PC-9 (cell line): ENCODE measurements at places on chromosomes 6 and 20. TPM values are rescaled to one million over a fixed set of nuclear protein-coding genes. Genes with fewer than 3 reads are reported as not detected.
A peak's percentile ranks its signal among the peaks of the same experiment; 100 is the strongest.

The CDC5L gene
- 17.8 and 24.0 TPM in 2 replicates for total RNA-seq

The RBPJL gene
- total RNA-seq: not detected in 2 replicates

The NEURL2 gene
- 6.5 and 9.2 TPM in 2 replicates for total RNA-seq

The LYRM4 gene
- total RNA-seq: 30.6 and 37.0 TPM in 2 replicates

The TRIM15 gene
- not detected in 2 replicates for total RNA-seq

- DNase-seq: no peak
Observed at GRCh38 chr6:36826520-36827227, 12.6 kb downstream of the CPNE5 start.

GRCh38 chr6:161400671-161401070, 126.8 kb upstream of the AGPAT4 start:
- no peak for DNase-seq

DNA sequence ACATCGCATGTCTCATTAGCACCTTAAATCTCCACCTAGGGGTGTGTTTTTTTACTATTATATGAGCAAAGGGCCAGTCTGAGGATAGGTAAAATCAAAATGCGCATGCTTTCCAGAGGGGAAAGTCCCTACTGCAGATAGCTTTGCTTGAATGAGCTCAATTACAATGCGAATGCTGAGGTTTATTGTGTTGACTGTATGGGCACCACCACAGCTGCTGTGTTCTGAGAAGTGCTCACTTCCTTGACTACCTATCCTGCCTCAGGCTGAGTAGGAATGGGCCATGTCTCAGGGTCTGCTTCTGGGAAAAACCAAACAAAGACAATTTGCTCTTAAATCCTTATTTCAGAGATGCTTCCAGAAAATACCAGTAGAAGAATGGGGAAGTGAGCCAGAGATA, 36.6 kb downstream of the MOCS1 start:
- DNase-seq: no peak

- DNase-seq: no peak
Observed at GRCh38 chr6:152404936-152405595, 232.1 kb downstream of the SYNE1 start.

- DNase-seq: no peak
Observed at GRCh38 chr6:8087870-8088754, 14.2 kb downstream of the EEF1E1 start.

DNA sequence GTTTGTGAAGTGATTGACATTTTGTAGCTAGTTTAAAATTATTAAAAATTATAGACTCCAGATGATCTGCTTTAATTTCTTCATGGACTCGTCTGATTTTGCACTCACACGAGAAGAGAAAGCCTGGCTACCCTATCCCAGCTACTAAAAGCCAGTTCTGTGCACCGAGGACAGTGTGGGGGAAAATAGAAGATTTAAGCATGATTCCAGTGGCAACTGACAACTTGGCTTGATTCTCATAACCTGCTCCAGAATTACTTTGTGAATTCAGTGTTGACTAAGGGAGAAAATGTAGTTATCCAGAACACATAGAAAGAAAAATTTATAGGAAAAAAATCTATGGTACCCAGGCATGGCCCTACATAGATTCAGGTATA, 88.7 kb downstream of the SNAP25 start:
- DNase-seq: no peak

GRCh38 chr20:38386004-38386403, 39.7 kb downstream of the LBP start:
- DNase-seq: no peak

DNA sequence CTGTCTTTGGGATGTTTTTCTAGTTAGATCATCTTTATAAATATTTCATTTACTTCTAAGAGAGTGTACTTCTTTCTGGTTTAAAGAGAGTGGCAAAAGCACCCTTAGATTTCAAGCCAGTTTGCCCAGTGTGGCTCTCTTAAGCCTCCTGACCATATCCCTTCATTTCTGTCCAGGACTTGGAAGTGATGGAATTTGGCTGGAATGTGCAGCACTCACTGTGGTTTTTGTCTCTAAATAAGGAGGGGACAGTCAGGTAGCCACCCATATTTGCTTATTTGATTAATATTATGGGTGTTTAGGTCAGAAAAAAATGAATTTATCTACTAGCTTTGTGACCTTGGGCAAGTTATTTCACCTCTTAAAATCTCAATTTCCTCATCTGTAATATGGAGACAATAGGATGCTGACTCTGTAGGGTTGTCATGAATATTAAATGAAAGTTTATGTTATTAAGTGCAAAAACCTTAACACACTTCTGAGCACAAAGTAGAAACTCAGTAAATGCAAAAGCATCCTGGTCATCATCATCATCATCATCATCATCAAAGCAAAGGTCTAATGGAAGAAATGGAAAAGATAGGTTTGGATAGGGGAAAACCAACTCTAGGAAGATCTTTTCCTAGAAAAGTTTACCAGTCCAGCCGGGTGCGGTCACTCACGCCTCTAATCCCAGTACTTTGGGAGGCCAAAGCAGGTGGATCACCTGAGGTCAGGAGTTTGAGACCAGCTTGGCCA, 3.1 kb downstream of the CRYBG1 start:
- DNase-seq: no peak

GRCh38 chr20:32189123-32189410, 18.5 kb downstream of the PLAGL2 start:
- no peak for DNase-seq

DNA sequence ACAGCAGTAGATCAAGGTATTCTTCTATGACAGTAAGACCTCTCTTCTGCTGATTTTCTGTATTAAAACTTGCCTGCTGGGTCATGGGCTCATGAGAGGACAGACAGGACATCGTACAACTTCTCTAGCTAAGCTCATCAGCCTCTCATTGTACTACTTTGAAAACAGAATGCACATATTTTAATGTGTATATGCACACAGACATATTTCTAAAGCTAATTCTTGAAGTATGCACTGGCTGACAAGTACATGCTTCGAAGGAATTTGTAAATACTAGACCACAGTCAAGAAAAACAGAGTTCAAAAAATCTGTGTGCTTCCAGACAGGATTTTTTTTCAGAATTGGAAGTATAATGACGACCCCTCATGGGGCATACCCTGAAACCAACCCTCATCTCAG, 81.7 kb upstream of the CD83 start:
- DNase-seq: no peak

DNA sequence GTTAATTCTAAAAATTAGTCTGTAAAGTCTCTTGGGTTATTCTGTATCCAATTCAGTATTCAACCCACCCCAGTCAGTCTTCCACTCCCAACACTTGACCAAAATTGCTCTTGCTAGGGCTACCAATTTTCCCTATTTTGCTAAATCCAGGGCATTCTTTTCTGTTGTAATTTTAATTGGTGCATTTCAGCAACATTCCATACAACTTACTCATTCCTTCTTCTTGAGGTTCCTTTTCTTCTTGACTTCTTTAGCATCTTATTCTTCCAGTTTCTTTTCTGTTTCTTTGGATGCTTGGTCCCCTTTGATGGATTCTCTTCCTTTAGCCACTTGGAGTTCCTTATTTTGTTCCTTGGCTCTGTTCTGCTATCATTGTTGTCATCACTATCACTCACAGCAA, 11.2 kb upstream of the GRM1 start:
- DNase-seq: no peak

DNA sequence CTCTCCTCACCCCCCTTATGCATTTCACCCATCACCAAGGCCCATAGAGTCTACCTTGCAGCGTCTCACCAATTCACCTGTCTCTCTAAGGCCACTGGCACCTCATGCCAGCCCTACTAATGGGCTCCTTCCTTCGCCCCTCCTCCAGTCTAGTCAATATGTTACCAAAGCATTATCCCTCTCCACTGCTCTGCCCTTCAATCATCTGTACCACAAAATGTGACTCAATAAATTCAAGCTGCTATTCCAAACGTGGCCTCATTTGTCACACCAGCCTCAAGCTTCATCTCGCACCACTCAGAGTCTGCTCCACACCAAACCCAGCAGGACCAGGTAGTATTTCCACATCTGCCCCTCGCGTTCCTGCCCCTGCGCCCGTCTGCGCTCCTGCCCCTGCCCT, 21.8 kb upstream of the RPS6KA2 start:
- no peak for DNase-seq

DNA sequence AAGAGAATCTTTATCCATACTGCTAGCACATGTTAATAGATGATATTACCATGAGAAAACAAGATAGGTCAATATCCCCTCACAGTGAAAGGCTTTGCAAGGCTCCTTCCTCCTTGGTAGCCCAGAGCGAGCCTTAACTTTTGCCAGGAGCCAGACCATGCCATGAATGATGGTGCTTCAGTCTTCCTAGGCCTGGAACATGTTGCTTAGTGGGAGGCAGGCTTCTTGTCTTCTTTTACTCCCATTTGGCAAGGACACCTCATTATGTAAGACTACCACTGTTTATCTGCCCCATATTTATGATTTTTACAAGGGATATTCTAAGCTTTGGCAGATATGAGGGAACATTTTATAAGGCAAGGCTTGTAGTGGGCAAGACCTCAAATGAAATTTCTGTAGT, 90.8 kb downstream of the GJA1 start:
- DNase-seq: no peak

- DNase-seq: no peak
Observed at GRCh38 chr6:13924146-13924948, 405 bp upstream of the RNF182 start.

DNA sequence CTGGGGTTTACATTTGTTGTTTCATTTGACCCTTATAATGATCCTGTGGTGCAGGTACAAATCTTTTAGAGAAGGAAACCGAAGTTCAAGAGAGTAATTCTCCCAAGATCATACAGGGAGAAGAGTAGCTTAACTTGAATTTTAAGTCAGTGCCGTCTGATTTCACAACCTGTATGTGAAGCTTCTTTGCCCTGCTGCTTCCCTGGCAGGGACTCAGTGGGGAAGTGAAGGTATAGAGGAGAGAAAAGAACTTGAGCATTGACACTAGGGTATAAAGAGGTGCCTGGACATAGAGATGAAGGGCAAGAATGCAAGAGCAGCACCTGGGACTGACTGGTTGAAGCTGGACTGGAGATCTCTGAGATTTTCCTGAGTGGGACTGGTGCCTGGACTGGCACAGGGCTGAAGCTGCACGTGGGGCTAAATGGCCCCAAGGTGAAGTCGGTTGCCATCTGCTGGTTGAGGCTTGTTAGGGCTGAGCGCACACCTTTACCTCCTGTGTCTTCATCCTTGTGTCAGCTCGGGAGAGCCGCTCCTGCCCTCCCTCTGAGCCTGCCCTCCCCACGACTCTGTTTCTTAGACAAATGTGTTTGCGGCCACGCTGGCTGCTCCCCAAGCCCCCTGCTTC, 41.8 kb downstream of the FARS2 start:
- DNase-seq: peak; percentile 23

DNA sequence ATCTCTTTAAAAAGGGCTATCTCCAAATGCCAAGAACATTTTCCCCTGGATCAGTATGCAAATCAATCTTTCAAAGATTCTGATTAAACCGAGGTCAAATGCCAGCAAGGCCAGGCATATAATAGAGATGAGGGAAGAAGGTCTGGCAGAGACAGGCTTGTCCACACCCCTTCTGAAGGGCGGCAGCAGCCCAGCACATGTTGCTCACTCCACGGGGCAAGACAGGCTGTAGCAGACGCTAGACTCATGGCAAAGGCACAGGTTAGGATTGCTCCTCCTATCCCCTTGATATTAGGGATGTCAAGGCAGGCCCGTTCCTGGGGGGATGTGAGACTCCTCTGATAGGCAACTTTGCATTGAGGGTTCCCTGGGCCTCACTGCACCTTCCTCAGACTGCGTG, 104.7 kb upstream of the RIN2 start:
- no peak for DNase-seq

GRCh38 chr20:25291432-25292133, 43.7 kb downstream of the PYGB start:
- DNase-seq: no peak

DNA sequence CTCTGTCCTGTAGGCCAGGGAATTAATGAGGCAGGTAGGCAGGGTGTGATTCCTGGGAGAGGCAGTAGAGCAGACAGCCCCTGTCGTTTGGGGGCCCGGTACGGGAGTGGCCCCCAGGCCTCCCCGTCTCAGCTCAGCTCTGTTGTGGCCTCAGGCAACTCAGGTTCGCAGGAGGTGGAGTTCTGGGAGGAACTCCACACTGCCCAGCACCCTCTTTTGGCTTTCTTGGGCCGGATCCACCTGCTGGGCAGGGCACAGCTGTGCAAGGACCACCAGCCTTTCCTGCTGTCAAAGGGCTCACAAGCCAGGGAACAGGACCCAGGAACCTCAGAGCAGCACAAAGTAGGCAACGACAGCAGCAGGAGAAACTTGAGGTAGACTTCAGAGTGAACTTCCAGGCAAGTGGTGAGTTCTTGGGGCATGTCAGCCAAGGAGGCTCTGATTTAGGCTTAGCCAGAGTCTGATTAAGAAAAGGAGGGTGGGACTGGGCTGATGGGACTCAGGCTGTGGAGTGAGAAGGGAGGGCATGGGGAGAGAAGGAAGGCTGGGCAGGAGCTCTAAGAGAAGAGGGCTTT, 36.9 kb downstream of the RAB44 start:
- no peak for DNase-seq

DNA sequence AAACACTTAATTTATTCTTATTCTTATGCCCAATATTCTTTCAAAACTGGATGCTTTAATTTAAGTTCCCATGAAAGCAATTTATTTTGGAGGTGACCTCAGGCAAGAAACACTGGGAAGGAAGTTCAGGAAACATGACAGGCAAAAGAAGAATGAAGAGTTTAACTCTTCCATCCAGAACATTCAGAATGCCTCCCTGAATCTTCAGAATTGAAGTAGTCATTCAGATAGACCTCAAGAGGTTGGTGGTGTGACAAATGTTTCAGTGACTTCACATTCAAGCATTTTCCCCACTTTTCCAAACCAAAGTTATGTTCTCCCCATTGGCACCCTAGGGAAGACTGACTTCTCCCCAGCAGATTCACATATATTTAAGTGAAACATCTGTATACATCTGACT, 110.5 kb downstream of the HAO1 start:
- DNase-seq: no peak

DNA sequence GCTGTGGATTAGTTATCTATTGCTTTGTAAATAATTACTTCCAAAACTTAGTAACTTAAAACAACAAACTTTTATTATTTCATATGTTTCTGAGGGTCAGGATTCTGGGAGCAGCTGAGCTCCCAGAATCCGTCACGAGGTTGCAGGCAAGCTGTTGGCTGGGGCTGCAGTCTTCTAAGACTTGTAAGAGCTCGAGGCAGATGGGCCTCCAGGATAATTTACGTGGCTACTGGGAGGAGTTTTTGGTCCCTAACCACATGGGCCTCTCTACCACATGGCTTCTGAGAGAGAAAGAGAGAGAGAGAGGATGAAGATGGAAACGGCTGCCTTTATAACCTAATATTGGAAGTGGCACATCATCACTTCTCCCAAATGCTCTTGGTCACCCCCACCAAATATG, 64.9 kb upstream of the SULF2 start:
- no peak for DNase-seq

DNA sequence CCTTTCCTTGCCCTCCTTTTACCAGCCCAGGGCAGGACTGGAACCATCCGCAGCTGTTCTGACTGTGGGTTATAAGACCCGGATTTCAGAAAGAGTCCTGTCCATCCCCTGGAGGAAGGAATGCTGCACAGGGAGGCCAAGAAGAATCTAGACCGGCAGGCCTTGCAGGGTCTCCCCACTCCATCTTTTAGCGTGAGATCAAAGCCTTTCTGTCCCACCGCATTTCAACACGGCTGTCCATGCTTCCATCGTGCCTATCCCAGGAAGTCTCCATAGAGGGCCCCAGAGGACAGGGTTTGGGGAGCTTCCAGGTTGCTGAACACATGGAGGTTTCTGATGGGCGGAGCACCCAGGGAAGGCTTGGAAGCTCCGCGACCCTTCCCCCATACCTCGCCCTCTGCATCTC, 79.3 kb upstream of the AGPAT4 start:
- DNase-seq: no peak

GRCh38 chr20:8166730-8167129, 34.7 kb downstream of the PLCB1 start:
- DNase-seq: no peak

- no peak for DNase-seq
Observed at GRCh38 chr6:47308552-47309290, 984 bp downstream of the TNFRSF21 start.
